ENCODE measurements at places on chromosomes 6 and 20.

DNA sequence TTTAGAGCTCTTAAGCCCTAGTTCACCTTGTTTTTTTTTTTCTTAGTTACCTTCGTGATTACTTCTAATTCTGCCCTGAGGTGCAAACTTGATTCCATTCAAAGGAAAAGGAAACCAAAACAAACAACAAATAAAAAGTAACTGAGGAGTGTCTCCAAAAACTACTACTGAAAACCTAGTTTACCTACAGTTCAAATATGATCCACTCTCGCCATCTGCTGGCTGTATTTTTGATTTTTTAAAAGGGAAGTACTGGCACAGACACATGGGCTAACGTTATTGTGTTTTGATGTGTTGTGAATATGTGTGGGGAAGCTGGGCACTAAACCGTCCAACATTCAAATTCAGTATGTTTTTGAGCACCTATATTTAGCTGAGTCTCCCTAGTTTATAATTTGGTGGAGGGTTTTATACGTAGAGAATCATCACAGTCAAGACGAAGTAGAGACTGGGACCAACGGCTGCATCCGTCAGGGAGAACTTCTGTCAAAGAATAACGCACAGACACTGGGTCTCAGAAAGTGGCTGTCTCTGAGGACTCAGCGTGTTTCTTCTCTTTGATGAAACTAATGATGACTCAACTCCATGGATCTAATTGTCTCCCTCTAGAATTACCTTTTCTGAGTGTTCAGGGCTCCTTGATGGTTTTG is 373.5 kb upstream of the BTBD3 start:
- DNase-seq: no peak

DNA sequence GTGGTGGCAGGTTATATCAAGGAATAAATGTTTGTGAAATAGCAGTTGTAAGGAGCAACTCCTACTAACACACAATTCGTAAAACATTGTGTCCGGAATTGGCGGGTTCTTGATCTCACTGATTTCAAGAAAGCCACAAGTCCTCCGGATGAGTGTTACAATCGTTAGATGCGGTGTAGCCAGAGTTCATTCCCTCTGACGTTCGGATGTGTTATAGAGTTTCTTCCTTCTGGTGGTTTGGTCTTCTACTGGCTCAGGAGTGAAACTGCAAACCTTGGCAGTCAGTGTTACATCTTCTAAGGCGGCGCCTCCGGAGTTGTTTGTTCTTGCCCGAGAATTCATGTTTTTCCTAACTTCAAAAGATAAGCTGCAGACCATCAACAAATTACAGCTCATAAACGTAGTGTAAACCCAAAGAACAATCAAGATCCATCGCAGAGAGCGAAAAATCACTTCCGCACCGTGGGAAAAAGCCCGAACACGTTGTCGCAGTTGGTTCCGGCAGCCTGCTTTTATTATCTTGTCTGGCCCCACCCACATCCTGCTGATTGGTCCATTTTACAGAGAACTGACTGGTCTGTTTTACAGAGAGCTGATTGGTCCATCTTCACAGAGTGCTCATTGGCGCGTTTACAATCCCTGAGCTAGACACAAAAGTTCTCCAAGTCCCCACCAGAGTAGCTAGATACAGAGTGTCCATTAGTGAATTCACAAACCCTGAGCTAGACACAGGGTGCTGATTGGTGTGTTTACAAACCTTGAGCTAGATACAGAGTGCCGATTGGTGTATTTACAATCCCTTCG is 58.2 kb downstream of the TRIM27 start:
- no peak for DNase-seq

DNA sequence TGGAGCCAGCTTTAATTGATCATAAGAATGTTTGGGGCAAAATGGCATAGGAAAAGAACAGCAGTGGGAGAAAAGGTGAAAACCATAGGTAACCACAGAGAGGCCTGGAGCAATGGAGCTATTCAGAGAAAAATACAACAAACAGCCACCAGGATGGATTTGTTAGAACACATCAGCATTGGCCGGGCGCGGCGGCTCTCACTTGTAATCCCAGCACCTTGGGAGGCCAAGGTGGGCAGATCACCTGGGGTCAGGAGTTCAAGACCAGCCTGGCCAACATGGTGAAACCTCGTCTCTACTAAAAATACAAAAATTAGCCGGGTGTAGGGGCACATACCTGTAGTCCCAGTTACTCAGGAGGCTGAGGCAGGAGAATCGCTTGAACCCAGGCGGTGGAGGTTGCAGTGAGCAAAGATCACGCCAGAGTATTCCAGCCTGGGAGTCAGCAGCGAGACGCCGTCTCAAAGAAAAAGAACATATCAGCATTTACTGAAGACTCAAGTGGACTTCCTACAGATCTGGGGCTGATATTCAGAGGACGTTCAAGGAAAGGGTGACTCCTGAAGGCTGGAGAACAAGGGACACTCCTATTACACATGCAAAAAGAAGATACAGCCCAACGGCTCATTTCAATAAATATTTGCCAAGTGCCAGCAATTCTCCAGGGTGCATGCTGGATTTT is 20.2 kb downstream of the SNHG17 start:
- no peak for DNase-seq

DNA sequence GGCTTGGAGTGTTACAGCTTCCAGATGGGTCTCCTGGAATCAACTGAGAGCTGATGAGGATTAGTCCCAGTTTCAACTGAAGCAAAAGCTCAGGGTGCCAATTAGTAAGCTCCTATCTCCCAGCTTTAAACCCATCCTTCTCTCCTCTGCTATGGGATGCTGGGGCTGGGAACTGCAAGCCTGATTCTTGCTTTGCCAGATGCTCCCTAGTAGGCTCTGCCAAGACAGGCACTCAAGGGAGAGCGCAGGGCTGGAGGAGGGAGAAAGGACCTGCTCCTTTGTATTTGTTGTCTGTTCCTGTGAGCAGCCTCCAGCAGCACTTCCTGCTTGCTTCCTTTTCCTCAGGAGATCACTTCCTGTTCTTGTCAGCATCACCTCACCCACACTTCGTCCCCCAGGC is 309.7 kb downstream of the KIF16B start:
- no peak for DNase-seq

- no peak for DNase-seq
Observed at GRCh38 chr6:22852101-22852500, 282.7 kb downstream of the HDGFL1 start.

- peak; percentile 55 for DNase-seq
Observed at GRCh38 chr6:157989541-157990289, 8.1 kb downstream of the SYNJ2 start.

GRCh38 chr6:121873595-121873994 is 438.1 kb downstream of the GJA1 start:
- no peak for DNase-seq

DNA sequence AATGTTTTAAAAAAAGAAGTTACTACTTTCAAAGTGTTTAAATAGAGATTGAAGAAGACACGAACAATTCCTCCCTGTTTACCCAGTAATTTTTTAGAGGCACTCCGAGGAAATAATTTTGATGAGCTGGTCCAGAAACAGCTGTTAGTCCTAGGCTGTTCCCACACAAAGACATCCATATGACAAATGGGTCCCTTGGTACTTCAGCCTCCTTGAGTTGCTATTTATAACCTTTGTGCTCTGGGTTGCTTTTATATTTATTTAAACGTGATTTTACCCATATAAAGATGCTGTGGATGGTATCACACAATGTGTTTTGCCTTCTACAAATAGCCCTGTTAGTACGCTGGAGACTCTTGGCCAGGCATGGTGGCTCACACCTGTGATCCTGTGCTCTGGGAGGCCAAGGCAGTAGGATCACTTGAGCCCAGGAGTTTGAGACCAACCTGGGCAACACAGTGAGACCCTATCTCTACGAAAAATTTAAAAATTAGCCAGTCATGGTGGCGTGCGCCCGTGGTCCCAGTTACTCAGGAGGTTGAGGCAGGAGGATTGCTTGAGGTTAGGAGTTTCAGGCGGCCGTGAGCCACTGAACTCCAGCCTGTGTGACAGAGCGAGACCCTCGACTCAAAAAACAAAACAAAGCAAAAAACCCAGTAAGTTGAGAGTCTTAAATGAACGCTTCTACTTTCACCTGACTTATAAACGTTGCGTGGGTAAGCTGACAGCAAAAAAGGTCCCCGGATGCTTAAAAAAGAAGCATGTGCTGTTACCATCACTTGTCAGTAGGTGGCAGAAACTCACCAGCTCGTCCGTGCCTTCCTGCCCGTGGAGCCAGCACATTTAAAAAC is 56.9 kb upstream of the ARMH2 start:
- peak; percentile 51 for DNase-seq

GRCh38 chr6:386688-387266 is 4.8 kb upstream of the IRF4 start:
- no peak for DNase-seq

GRCh38 chr6:41707565-41708200 is 27.7 kb downstream of the TFEB start:
- DNase-seq: no peak

GRCh38 chr6:116316772-116317467 is 37.2 kb upstream of the TSPYL1 start:
- no peak for DNase-seq

DNA sequence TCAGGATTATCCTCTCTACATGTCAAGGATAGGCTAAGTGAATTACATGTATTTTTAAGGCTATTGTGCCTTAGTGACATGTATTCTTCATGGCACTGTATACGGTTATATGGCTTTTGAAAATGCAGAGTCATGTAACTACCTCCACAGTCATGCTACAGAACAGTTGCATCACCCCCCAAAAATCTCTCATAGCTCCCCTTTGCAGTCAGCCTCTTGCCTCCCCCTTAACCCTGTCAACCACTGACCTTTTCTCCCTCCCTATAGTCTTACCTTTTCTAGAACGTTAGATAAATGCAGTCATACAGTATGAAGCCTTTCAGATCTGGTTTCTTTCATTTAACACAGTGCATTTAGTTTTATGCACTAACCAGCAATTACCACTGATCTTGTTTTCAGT is 10.3 kb upstream of the RNF24 start:
- no peak for DNase-seq

GRCh38 chr6:112251171-112251875 is 3.0 kb downstream of the LAMA4 start:
- DNase-seq: no peak

DNA sequence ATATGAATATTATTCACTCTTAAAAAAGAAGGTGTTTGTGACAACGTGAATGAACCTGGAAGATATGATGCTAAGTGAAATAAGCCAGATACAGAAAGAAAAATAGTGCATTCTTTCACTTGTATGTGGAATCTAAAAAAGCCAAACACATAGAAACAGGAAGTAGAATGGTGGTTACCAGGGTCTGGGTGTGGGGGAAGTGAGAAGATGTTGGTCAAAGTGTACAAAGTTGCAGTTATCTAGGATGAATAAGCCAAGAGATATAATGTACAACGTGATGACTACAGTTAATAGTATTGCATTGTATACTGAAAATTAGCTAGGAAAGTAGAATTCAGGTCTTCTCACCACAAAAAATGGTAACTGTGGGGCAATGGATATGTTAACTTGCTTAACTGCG is 151.1 kb upstream of the HCRTR2 start:
- DNase-seq: no peak

GRCh38 chr6:123016431-123017103 is 20.5 kb downstream of the CLVS2 start:
- no peak for DNase-seq

GRCh38 chr6:72819609-72820008 is 197.7 kb downstream of the KCNQ5 start:
- DNase-seq: no peak

DNA sequence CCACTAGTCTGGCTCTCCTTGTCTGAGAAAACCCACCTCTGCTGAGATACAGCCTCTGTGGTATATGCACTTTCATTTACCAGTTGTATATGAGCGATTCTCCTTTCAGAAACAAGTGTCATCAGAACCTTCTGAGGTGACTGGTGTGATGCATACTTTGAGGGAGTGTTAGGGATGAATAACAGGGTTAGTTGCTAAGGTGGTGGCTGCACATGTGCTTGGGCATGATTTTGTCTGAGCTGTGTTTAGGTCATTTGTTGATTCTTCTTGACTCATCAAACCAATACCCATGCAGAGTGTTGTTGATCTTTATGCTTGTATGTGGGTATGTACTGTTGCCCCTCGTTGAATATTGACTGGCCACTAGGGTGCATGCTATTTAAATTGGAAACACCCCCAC is 25.7 kb downstream of the DTD1 start:
- DNase-seq: no peak

- DNase-seq: peak; percentile 70
Observed at GRCh38 chr6:33744001-33744848, 2.5 kb downstream of the IP6K3 start.

- DNase-seq: no peak
Observed at GRCh38 chr6:15827496-15828255, 164.8 kb upstream of the DTNBP1 start.

DNA sequence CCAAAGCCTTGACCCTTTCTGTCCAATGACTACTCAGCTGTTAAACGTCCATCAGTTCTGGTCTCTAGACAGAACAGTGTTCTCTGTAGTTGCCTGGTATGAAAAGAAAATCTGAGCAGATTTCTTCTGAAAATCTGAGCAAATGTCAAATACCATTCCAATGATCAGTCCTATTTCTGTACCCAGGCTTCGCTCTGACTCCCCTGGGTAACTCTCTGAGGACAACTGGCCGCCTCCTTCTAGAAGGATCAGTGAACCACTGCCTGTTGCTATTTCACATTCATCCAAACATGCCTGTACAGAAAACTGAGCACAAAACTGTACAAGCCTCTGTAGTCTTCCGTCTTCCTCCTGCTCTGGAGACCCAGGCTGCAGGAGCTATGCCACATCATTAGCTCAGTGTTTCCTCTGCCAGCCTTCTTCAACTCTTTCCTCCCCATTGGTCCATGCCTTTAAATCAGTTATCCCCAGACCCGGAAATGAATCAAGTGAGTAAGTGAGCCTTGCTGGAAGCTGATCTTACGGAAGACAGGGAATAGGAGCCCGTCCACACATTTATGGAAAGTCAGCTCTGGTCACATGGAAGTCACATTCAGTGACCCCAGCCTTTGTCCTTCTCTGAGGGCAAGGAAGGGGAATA is 63.3 kb downstream of the DAAM2 start:
- DNase-seq: no peak

DNA sequence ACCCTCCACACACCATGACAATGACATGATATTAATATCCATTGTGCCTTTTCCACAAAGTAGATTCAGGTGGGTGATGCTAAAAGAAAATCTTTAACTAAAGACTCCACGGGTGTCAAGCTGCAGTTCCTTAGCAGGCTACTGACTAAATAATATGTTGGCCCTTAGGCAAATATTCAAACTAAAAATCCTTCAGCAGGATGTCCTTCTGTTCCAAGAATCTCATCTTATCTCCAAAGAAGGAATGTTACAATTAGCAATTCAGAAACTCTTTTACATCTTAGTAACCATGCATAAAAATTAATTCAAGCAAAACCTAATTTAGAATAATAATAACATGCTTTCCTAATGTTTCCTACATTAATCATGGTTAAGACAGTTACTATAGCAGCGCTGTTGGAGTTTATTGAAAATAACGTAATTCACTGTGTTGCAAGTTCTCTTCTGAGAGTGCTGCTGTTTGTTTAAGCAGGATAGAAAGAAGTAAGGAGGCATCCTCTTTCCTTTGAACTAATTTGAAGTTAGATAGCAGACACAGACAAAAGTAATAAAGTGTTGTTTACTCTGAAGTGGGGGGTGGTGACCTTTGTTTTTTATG is 414.8 kb upstream of the CDH4 start:
- DNase-seq: no peak

All from nucleus accumbens (tissue), 56 donors.